ENCODE measurements at places on chromosomes 5 and 9.

DNA sequence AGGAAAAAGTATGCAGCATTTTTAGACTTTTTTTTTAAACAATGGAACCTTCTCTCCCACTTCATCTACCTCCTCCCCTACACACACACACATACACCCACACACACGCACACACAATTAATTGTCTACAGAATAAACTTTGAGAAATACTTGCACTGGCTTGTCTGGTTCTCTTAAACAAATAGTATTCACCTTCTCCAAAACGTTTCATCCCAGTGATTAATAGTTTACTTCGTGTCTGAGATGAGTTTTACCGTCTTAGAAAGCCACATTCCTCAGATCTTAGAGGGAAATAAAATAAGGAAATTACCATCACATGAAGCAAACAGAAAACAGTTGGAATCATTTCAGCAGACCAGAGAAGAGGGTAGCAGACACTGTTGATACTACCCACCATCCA lies 570.6 kb upstream of the CLINT1 start:
- DNase-seq, result no peak

GRCh38 chr5:12237837-12238575 lies 333.8 kb upstream of the CTNND2 start:
- no peak for DNase-seq

DNA sequence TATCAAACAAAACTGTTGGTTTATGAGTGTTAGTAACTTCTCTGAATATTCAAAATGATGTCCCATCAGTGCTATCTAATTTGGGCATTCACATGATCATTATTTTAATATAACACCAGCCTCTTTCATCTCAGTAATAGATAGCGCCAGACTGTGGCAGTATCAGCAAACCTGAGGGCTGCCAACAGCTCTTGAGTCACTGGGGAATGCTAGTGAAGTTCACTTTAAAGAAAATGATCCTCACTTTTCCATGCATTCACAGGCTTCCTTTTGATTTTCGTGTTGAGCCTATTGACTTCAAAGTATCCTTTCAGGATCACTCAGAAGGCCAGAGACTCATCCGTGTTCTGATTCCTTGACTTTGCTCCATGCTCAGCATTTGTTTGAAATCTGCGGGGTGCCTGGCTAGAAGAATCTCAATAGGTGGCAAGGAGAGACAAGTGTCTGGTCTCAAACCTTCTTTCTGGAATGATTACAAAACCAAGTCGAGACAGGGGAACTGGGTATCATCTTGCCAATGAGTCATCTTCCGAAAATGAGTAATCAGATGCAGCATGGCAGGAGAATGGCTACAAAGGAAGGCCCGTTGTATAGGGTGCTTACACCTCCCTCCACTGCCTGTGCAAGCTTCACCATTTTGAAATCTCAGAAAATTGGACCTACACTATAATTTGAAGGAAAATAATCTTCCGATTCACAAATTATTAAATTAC lies 509.1 kb downstream of the RASEF start:
- no peak for DNase-seq

DNA sequence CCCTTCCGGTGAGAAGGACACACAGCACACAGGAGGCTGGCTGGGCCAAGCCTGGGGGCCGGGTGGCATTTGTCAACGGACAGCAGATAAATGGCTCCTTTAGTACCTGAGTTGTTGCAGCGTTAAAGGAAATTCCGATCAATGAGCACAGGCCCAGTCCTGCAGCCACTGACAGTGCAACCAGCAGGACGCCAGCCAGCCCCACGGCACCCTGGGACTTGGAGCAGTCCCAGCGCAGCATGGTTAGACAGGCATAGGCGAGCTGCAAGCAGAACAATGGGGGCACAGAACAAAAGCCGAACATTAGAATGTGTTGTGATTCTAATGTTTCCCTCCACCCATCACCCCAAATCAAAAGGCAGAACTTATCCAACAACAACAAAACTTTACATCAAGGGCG lies 39.3 kb downstream of the PTCH1 start:
- DNase-seq, result no peak

- DNase-seq, result no peak
These were observed 53.9 kb upstream of the IL17B start for GRCh38 chr5:149432911-149433401.

All from SK-MEL-5 (cell line).